Body of pancreas (tissue), 4 donors: ENCODE measurements at places on chromosomes 3 and 15.

DNA sequence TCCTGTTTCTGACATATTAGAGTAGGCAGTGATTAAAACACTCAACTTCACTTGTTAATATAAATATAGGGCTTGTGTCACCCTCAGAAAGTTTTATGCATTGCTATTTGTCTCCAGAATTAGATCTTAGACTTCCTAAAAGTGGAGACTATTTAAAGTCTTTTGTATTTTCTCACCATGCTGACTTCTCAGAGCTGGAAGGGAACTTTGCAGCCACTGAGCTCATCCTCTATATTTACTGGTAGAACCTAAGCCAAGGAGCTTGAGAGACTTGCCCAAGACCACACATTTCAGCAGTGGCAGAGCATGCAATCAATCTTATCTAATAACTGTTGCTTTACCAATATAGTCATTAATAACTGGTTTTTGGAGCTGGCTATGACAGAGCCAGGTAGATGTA is 53.2 kb downstream of the STAC start:
- DNase-seq: no peak

DNA sequence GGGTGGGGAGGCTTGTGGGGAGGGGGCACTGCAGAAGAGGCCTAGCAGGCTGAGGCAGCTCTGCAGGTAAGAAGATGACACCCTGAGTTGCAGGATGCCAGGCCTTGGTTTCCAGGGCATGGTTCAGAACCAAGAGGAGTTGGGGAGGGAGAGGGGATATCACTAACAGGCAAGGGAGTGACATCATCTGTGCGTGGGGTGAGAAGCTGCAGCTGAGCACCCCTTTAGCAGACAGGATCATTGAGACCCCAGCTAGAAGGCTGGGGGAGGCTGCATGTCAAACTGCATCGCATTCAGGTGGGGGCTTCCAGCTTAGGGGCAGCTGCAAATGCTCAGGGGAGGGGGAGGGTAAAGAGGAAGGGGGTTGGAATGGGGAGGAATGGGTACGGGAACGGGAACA is 23.0 kb downstream of the CACNA2D2 start:
- no peak for DNase-seq

- DNase-seq: no peak
Observed at GRCh38 chr15:50418041-50418583, 6.1 kb upstream of the USP8 start.

GRCh38 chr3:100311011-100311410 is 23.5 kb upstream of the NIT2 start:
- DNase-seq: no peak

DNA sequence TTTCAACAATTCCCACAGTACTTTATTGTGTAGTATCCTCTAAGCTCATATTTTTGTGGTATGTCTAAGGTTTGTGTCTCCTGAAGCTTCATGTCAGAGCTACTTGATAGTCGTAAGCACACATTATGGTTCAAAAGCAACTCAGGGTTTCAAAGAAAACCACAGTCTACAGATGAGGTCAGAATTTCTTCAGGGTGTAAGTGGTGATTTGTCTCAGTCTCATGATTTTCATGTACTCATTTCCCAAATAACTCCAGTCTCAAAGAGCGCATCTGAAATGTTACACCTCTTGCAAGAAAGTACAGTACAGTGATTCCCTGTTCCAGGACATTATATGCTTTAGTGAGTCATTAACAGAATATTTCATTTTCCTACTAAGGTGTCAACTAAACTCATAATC is 47.5 kb upstream of the SSR3 start:
- DNase-seq: no peak

- no peak for DNase-seq
Observed at GRCh38 chr3:127984241-127984975, 67.8 kb upstream of the SEC61A1 start.

DNA sequence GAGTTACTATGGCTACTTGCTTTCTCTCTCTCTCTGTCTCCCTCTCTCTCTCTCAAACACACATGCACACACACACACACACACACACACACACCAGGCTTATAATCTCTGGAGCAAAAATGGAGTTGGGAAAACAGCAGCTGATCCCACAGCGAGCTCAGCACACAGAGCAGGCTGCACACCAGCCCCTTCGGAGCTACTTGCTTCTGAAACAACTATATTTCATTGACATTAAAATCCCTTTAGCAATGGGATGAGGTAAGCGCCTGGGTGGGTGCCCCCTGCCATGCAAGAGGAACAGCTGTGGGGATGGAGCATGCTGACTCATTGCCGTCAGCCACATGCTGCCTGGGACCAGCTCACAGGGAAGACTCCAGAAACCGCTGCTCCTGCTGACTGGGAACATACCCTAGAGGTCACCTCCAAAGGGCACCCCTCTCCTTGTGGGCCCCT is 45.7 kb downstream of the B3GNT5 start:
- DNase-seq: peak; percentile 35
